ENCODE measurements at places on chromosomes 16 and 17.

- DNase-seq, result no peak
These were observed 986 bp upstream of the ELOB start for GRCh38 chr16:2777903-2778629.

GRCh38 chr17:45871718-45872117 lies 22.6 kb upstream of the MAPT start:
- DNase-seq, result no peak

GRCh38 chr17:66508896-66509844 lies 206.8 kb downstream of the PRKCA start:
- peak; percentile 95 for DNase-seq

DNA sequence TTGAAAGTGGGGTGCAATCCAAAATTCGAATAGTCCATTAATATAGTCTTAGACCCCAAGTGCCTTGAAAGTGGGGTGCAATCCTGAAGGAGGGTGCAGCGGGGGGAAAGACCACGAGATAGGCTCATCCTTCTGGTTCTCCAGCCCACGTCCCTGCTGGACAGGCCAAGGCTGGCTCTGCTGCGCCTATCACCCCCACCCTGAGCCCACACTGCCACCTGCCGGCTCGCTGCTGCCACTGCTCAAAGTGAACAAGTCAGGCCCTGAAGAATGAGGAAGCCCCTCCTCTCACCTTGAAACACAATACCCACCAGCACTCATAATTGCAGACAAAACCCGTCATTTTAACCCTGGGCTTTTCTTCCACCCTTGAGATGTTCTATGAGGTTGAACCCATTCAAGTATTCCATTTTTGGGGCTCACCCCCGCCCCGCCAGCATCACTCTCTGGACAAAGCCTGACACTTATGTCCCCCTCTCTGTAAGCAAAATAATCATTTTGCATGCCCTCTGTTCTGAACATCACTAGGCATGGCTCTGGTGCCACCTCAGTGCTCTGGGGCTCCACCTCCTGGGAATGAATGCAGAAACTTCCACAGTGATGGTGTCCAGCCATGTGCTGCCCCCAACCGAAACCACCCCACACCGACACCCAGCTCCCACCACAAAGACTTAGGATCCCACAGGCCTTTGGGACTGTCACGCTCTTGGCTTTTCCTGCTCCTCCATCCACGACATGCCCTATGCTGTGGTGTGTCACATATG lies 56.8 kb downstream of the BEAN1 start:
- peak; percentile 58 for DNase-seq

DNA sequence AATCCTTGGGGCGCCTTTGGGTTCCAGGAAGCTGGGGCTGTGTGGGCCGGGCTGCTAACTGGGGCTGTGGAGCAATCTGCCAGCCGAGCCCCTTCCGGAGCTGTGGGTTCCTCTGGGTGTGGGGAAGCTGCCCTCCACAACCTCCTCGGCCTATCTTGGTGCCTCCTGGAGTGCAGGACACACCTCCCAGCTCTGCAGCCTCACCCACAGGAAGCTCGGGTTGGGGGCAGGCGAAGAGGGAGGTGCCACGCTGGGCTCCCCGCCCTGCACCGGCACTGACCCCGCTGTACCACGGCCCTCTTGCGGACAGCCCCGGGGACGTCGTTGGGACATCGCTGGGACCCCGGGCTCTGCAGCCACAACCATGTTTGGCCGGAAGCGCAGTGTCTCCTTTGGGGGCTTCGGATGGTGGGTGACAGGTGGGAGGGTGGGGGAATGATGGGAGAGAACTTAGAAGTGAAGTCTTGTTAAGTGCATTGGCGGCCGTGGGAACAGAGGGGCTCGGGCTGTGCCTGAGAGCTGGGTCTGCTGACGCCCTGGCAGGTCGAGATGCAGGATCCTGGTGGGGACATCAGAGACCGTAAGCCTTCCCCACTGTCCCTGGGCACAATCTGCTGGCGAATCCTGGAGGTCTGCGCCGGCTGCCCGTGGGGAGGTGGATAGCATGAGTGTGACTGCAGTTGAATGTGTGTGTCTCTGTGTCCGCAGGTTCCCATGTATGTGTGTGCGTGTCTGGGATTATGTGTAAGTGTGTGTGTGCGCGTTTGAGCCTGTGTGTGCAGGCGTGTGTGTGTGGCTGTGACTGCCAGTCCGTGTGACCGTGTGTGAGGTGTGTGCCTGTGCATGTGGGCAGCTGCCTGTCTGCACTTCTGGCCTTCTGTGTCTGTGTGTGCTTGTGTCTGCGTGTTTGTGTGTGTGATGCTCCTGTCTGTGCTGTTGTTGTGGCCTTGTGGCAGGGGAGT lies at the start of gene RAP1GAP2:
Gene RAP1GAP2, plus strand, starts transcription at position 275 of the 962 bp plus-strand sequence. Its CDS starts 90 bp downstream, at position 365.
- DNase-seq, result no peak

DNA sequence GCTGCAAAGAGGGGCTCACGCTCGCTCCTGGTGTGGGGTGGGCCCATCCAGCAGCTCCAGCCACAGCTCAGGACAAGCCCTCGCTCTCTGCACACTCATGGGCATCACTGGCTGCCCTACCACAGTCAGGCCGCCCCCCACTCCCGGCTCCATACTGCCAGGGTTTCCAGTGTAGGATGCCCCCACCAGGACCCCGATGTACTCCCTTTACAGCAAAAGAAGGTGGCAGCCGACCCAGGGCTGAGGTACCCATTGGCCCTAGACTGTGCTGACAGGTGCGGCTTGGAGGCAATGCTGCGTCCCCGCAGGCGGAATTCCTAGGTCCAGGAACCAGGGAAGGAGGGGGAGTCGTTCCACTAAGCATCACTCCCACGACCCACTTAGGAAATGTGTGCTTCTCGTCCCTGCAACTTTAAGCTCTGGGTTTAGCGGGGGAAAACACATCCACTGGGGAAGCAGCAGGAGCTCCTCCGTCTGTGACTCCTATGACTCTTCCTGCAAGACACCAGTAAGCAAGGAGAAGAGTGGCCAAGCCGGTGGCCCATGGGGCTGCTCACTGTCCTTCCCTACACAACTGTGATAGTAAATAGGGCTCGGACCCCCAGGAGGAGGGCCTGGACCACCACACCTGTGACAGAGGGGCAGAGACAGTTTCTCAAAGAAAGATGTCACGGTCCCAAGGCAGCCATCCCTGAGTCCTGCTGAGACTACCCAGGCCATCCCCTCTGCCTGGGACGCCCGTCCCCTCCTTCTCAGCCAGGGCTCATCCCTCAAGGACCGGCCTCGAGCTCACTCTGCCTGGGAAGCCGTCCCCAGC lies 13.1 kb downstream of the CORO7 start:
- no peak for DNase-seq

GRCh38 chr17:73462823-73463222 lies 151.0 kb upstream of the CDC42EP4 start:
- DNase-seq, result no peak

DNA sequence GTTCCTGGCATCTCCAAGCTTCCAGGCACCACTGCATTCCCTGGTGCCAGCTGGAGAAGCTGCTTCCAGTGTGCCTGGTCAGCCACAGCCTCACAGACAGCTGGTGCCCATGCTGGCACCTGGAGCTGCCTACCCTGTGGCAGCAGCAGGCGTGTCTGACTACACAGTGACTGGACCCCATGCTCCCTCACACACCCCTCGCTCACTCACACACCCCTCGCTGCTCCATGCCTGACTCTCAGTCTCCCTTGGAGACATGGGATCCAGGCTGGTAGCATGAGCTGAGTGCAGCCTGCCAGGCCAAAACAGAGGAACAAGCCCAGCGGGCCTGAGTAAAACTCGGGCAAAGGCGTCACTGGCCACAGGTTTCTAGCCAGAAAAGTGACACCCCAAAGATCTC lies 59.1 kb upstream of the SMIM36 start:
- no peak for DNase-seq

DNA sequence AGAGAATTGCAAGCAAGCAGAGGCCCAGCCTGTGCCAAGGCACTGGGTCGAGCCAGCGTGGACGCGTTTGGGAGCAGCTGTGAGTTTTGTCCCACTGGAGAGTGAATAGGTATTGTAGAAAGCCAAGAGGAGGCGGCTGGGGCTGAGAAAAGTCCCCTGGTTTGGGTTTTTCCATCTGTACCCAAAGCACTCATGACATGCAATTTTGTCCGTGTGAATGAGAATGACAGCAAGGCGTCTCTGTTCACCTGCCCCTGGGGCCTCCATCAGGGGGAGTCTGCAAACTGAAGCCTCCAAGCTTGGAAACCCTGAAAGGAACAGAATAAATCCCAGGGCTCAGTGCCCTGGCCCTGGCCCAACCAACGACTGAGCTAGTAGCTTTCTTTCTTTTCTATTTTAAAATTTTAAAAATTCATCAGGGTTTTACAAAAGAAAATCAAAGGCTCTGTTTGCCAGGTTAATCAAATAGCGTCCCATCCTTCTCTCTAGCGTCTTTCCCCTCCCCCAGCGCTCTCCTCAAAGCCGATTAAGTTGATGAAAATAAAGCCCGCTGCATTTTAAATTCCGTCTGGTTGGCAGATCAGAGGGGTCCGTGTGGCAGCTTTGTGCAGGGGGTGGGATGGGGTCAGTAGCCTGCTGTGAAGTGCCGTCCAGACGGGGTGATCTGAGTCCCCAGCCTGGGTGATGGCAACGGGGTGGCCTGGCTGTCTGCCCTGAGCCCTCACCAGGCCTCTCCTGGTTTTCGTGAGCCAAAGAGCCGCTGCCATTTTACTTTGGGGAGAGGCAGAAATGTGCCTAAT lies 171.0 kb downstream of the KATNIP start:
- DNase-seq, result no peak

- DNase-seq, result no peak
These were observed 22.5 kb upstream of the SLC7A5 start for GRCh38 chr16:87891764-87892163.

- no peak for DNase-seq
These were observed 23.4 kb upstream of the LGALS9 start for GRCh38 chr17:27607521-27608091.

GRCh38 chr16:22782314-22782713 lies 31.6 kb upstream of the HS3ST2 start:
- DNase-seq, result no peak

- peak; percentile 72 for DNase-seq
These were observed 18.2 kb upstream of the KRT20 start for GRCh38 chr17:40903129-40903847.

GRCh38 chr17:1315409-1315808 lies 35.9 kb downstream of the TRARG1 start:
- no peak for DNase-seq

- no peak for DNase-seq
These were observed 66.8 kb downstream of the XYLT1 start for GRCh38 chr16:17403859-17404545.

- no peak for DNase-seq
These were observed 9.9 kb downstream of the TMIGD1 start for GRCh38 chr17:30323895-30324319.

GRCh38 chr17:13480877-13481276 lies 120.9 kb downstream of the HS3ST3A1 start:
- no peak for DNase-seq

- DNase-seq, result no peak
These were observed 35.1 kb upstream of the CREBBP start for GRCh38 chr16:3915426-3916260.

DNA sequence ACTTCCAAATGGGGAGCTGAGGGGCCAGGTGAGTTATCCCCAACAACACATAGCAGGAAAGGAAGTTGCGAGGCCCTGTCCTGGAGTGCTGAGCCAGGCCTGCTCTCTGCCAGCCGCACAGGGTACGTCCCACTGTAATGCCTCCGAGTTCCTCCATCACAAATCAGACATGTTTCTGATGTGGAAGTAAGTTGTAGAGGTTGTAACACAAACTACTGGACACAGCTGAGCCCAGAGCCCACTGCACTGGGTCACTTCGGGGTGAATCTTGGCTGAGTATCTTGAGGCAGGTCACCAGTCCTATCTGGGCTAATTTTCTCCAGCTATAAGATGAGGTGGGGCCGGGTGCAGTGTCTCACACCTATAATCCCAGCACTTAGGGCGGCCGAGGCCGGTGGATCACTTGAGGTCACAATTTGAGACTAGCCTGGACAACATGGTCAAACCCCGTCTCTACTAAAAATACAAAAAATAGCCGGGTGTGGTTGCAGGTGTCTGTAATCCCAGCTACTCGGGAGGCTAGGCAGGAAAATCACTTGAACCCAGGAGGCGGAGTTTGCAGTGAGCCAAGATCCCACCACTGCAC lies 100.8 kb upstream of the CDH5 start:
- no peak for DNase-seq

DNA sequence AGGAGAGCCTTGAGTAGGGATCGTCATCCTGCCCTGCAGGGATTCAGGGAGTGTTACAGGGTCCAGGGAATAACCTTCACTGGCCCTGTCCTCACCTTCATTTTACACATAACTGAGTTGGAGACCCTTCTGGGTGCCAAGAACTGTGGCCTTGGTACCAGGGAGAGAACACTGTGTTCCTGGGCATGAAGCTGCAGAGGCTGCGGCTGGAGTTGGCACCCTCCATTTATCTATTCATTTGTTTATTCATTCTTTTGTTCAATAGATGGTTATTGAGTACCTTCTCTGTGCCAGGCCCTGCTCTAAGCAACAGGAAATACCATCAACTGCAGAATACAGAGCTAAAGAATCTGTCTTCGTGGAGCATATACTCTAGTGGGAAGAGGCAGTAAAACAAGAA lies 6.7 kb downstream of the ABCC3 start:
- DNase-seq, result no peak

- no peak for DNase-seq
These were observed at the start of gene CTRL for GRCh38 chr16:67931712-67932461. TSS of gene CTRL (minus strand) at chr16:67931862. CDS start at chr16:67931852, 10 bp downstream.

- DNase-seq, result peak; percentile 64
These were observed 508 bp downstream of the FLCN start for GRCh38 chr17:17236295-17237025.

DNA sequence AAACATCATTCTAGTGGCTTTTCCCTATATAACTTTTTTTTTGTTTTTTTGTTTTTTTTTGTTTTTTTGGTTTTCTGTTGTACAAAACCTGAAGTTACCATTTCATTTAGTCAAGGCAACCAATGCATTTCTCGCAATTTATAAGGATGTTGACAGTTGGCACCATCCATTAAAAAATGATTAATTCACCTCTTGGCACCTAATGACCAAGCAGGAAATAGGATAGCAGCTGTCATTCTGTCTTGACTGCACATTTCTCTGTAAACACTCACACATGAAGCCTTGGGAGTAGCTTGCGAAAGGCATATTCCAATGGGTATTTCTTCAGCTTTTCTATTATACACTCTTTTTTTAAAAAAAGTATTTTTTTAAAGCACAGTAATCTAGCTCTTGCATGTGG lies 77.5 kb downstream of the SYCE1L start:
- DNase-seq, result no peak

DNA sequence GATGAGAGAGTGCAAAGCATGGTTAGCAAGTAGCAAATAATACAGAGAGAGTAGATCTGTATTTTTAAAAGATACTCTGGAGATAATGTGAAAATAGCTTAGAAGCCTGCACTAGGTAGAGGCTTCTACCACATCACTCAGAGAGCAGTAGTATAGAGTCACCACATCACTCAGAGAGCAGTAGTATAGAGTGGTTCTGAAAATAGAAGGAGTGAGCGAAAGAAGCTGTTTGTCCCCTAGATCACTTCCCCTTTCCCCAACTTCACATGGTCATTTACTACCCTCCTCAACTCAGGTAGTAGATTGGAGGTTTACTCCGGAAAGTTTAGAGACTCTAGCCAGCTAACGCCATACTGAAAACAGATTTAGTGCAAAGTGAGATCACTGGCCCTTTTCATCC lies 17.1 kb downstream of the DGKE start:
- no peak for DNase-seq

All from HFFc6 (cell line).